ENCODE measurements at places on chromosomes 3 and 15. TPM values are rescaled to one million over a fixed set of nuclear protein-coding genes. Genes with fewer than 3 reads are reported as not detected.

DNA sequence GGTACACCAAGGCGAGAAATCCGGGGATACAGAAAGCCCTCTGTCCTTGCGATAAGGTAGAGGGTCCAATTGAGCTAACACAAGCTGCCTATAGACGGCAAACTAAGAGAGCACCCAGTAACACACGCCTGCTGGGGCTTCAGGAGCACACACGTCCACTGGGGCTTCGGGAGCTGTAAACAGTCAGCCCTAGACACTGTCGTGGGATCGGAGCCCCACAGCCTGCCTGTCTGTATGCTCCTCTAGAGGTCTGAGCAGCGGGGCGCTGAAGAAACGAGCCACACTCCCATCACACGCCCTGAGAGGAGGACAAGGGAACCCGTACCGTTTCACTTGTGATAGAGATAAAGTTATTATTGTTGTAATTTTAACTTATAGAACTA is 486 bp downstream of the SAMMSON start:
- no peak for DNase-seq

DNA sequence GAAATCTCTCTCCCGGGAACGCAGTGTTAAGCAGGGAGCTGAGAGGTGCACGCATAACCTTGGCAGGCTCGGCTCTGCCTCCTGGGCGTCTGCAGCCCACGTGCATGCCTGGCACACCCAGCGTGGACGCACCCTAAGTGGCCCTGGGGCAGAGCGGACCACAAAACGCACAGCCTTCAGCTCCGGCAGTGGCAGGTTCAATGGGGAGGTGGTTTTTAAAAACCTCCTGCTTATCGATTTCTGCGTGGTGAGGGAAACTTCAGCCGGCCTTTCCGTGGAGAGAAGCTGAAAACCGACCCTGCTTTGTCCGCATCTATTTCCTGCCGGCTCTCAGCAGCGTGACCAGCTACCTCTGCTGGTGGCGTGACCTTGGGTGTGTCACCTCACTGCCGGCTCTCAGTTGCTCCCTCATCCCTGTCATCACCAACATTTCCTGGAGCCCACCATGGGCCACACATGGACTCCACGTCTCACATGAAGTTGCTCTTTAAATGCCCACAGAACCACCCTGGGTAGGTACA is 134.8 kb upstream of the MEF2A start:
- peak; percentile 28 for DNase-seq

- DNase-seq: no peak
Observed at GRCh38 chr3:110311541-110311940, 760.1 kb upstream of the NECTIN3 start.

DNA sequence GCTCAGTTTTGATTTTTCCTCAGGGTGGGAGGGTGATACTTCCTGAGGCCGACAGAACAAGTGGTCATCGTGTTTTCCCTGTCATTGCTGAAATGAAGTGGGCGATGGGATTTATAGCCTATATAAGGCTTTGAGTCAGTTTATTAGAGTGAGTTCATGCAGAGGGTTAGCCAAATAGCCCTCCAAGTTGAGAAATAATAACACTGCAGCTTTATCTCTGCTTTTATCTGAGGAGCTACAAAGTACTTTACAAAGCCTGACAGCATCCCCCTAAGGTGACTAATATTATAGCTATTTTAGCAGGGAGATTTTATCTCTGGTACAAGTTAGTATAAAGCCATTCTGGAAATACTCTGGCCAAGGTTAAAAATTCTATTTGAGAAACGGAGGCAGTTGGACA is 389.6 kb downstream of the MFSD1 start:
- DNase-seq: no peak

DNA sequence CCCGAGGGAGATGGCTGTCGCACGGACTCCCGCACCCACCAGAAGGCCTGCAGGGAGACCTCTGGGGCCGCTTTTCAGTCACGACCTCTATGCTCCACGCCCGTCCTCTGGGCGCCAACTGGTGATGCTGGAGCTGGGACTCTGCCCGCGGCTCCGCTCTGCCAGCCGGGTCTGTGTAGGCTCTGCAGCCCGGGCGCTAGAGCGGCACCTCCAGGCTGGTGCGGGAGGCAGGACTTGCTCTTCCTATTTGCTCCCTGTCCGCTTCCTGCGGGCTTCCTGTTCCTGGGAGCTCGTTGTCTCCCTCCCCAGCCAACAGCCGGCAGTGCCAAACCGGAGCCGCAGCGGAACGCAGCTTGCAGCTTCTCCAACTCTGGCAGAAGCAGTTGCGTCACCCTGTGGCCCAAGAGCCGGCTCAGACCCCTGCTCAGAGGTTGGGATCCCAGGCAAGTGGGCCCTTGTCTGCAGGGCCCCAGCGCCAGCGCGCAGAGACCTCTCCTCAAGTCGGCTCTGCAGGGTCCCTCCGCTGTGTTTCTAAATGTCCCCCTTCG is 285.9 kb downstream of the XXYLT1 start:
- DNase-seq: peak; percentile 77

- no peak for DNase-seq
Observed at GRCh38 chr15:85751291-85752123, 43.2 kb downstream of the KLHL25 start.

DNA sequence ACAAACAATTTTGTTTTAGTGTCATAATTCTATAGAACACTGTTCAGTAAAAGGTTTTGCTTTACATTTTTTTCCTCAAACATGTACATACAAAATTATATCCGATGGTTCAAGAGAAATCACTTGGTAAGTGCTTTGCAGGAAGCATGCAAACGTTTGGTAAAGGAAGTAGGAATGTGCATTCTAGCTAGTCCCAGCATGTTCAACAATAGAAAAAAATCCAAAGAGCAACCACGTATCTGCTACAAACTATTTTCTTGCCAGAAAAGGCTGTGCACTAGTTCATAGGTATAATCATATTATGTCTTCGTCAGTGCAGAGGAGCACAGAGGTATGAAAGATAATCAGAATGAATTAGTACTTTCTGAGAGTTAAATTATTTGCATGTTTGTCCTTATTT is 58.0 kb downstream of the GPR160 start:
- no peak for DNase-seq

Gene ROPN1
- 0.21 TPM for polyA plus RNA-seq

GRCh38 chr15:92385096-92385495 is 8.6 kb upstream of the ST8SIA2 start:
- no peak for DNase-seq

Gene FGF7
- polyA plus RNA-seq: 17.5 TPM

Gene DPPA2
- polyA plus RNA-seq: not detected

Gene DMXL2
- 68.2 TPM for polyA plus RNA-seq

GRCh38 chr15:67829647-67830504 is 4.6 kb downstream of the SKOR1 start:
- DNase-seq: no peak

- no peak for DNase-seq
Observed at GRCh38 chr15:22930782-22931484, 49.2 kb downstream of the CYFIP1 start.

Gene KLF15
- polyA plus RNA-seq: 7.3 TPM

DNA sequence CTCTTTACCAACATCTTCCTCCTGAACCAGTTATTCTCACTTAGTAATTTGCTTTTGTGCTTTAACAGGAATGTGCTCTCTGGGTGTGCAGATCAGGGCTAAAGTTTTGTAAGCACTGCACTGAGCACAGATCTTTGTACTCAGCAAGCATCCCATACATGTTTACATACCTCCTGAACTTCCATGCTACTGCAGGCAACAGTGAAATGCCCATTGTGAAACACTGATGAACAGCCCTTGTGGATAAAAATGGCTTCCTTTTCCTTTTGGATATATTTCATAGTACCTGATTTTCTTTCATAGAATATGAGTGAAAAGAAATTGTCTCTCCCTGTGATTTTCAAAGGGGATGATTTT is 855.9 kb downstream of the MCTP2 start:
- DNase-seq: no peak

GRCh38 chr3:191198932-191199331 is at the start of gene OSTN:
Gene OSTN (plus strand): TSS chr3:191199241. CDS start chr3:191212533, 13,292 bp downstream.
- no peak for DNase-seq

Gene HDGFL3
- 102 TPM for polyA plus RNA-seq

Gene IL20RB
- 1.3 TPM for polyA plus RNA-seq

- no peak for DNase-seq
Observed at GRCh38 chr3:132925256-132925930, 112.8 kb upstream of the TMEM108 start.

Gene GP5
- polyA plus RNA-seq: 0.68 TPM

- DNase-seq: peak; percentile 70
Observed at GRCh38 chr3:138038725-138039462, 28.9 kb downstream of the CLDN18 start.

DNA sequence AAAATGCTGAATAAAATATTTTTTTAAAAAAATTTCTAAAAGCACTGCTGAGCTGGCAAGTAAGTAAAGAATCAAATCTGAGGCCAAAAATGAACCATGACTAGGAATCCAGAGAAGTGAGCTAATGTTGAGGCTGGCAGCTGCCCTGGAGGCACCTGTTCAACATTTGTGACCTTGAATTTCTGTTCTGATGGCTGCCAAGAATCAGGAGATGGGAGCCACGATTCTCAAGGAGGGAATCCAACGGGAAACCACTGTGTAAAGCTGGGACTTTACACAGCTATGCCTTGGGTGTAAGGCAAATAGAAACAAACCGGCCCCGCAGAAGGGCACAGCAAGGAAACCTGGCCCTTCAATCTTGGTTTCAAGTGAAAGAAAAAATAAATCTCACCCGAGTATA is 22.7 kb downstream of the HEG1 start:
- DNase-seq: no peak

DNA sequence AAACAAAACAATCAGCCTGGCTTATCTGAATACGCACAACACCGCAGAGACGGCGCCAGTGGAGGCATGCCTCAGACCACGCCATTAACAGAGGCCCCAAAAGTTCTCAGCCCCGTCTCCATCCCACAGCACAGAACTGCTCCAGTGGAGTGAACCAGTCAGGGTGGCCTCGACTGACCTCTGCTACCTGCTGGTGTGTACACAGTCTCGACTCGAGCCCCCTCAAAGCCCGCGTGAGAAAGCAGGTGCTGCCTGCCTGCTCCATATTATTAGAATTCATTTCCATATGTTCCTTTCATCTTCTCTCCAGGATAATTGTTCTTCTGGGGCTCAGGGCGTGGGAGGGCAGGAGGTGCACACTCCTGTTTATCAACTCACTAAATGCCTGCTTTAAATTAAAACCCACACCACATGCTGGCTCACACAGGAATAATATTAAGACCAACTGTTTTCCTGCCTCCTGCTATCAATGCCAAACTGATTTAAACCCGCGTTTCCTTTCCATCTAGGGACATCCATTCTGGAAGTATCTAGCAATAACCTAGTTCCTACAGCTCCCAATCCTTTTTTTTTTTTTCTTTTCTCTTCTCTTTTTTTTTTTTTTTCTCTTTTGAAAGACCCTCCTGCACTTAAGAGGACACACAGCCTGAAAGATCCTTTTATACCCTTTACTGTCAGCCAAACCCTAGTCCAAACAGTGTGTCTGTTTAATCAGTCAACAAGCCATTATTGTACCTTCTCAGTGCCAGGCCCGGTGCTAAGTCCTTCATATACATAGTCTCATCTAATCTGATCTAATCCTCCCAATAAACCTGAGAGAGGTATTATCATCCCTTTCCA is 101.2 kb downstream of the TLE3 start:
- DNase-seq: no peak

GRCh38 chr3:14000556-14000955 is 120.7 kb upstream of the WNT7A start:
- no peak for DNase-seq

DNA sequence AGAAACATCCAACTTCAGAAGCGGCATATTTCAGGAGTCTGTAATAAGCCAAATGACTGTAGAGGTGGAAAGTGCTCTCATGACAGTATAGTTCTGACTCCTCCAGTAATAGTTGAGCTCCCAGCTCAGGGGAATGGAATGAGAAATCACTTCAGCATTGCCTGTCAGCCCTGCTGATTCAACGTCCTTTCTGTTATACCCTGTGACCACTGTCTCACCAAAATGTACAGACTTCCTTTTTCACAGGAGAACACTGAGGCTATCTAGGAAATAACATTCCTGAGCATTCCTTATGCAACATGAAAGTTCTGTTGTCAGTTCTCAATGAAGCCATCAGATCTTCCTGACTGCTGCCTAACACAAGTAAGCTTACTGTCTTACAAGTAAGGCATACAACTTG is 284.5 kb upstream of the MME start:
- no peak for DNase-seq

GRCh38 chr15:71224024-71224423 is 108.8 kb downstream of the THSD4 start:
- no peak for DNase-seq

GRCh38 chr3:44468572-44469520 is 8.6 kb downstream of the ZNF445 start:
- no peak for DNase-seq

GRCh38 chr3:89227218-89227617 is 119.8 kb downstream of the EPHA3 start:
- DNase-seq: no peak

GRCh38 chr15:48834756-48835155 is 23.9 kb upstream of the CEP152 start:
- no peak for DNase-seq

Gene GNAT1
- polyA plus RNA-seq: not detected

DNA sequence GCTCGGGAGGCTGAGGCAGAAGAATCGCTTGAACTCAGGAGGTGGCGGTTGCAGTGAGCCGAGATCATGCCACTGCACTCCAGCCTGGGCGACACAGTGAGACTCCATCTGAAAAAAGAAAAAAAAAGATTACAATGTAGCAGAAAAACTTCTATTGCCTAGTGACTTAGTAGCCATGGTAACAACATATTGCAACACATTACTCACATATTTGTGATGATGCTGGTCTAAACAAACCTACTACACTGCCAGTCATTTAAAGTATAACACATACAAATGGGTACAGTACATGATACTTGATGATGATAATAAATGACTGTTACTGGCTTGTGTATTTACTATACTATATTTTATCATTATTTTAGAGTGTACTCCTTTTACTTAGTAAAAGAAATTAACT is 125.6 kb downstream of the PLOD2 start:
- DNase-seq: no peak

DNA sequence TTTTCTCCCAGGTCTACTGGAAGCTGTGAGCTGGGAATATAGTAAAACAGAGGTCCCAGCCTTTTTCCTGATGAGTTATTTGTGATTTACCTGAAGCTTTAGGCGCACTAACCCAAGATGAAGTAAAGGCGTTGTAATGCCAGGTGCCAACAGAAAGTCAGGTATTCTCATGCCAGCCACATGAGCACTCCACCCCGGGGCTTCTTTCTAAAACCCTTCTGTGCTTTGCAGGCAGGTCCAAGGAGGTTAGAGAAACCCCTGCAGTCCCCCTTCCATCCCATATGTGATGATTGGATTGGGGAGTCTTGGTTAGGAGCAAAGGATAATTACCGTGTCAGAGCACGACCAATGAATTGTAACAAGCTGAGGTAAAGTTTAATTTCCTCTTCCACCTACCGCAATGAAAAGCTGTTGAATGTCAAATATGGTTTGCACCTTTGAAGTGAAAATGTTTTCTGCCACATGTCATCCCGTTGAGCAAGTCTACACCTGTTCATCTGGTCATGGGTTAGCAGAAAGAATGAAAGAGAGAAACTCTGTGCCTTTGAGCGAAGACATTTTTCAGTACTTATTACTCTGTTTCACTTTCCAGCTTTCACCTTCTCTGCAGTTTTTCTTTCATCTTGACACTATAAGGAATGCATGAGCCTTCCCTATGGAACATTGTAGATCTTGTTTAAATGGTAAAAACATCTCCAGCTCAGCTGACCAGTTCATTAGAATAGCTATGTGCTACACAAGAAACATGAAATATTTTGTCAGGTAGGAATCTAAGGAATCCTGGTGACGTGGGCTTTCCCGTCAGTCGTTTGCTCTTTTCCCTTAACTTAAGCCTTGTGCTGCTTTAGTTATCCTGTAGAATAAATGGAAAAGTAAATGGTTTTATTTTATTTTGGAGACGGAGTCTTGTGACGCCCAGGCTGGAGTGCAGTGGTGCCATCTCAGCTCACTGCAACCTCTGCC is 204.6 kb upstream of the IL12A start:
- DNase-seq: no peak
